ENCODE measurements at places on chromosomes 12 and 14. TPM values are rescaled to one million over a fixed set of nuclear protein-coding genes. Genes with fewer than 3 reads are reported as not detected.

DNA sequence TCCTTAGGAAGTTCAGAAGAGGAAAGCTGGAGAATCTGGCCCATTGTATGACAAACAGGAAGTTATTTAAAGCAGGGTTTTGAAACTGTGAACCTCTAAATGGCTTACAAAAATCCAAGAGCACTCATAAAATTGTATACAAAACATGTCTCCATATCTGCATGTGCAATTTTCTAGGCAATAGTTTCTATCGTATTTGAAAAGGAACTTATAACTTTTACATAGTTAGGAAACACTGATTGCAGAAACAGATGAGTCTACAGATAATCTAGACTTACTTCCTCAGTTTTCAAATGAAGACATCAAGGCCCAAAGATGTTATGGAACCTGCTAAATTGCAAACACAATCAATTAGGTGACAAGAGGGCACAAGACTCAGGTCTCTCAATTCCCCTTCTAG, 53.3 kb upstream of the ETV6 start:
- no peak for DNase-seq

- peak; percentile 92 for DNase-seq
Observed at GRCh38 chr14:104872469-104873341, 7.6 kb downstream of the CEP170B start.

Gene ADAM20
- 0.10 TPM for total RNA-seq

- no peak for DNase-seq
Observed at GRCh38 chr12:13198876-13199275, 2.4 kb downstream of the EMP1 start.

DNA sequence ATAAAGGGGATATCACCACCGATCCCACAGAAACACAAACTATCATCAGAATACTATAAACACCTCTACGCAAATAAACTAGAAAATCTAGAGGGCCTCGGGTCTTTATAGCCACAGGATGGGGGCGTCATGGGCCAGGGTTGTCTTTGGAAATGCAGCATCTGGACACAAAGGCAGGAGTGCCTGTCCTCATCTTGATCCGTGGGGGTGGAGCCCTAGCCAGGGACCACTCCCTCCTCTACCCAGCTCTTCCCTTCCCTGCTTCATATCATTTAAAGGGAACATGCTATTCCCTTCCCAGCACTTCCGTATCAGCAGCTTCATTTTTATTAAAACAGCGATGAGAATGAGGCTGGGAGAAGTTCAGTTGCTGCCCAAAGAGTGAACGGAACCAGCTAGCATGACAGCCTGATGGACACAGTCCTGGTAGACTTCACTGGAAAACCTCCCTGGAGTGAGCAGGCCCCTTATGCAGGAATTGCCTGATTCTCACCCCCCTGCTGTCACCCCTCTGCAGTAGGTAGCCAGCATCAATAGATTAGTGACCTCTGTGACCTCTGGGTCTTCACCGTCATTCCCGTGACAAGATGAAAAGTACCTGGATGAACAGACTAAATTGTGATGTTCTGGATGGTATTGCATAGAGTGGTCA, 251.4 kb upstream of the RGS6 start:
- DNase-seq: peak; percentile 68

DNA sequence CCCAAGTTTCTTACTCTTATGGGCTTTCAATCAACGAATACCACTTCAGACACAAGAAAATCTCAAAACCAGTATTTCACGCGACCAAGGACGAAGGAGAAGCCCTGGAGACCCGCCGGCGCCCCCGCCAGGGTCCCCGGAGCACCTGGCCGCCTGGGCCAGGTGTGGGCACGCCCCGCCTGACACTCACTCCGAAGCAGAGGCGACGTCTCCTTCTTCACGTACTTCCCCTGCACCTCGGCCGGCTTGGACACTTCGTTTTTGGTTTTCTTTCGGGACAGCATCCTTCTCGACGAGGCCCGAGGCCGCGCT, 466 bp downstream of the SAV1 start:
- DNase-seq: peak; percentile 73

Gene SRSF5
- 99.7 TPM for total RNA-seq
